ENCODE measurements at places on chromosomes 1 and 21. TPM values are rescaled to one million over a fixed set of nuclear protein-coding genes. Genes with fewer than 3 reads are reported as not detected.

Gene ZNF281
- total RNA-seq, result 48.8 TPM

Gene CFHR5
- total RNA-seq, result not detected

Gene GSTM5
- total RNA-seq, result 5.8 TPM

Gene SLC30A10
- not detected for total RNA-seq

Gene EPS15
- total RNA-seq, result 58.7 TPM

Gene LCE1A
- total RNA-seq, result not detected

Gene PKNOX1
- 16.8 TPM for total RNA-seq

Gene CR1
- under 0.01 TPM for total RNA-seq

Gene FAM43B
- total RNA-seq, result under 0.01 TPM

Gene RORC
- total RNA-seq, result under 0.01 TPM

DNA sequence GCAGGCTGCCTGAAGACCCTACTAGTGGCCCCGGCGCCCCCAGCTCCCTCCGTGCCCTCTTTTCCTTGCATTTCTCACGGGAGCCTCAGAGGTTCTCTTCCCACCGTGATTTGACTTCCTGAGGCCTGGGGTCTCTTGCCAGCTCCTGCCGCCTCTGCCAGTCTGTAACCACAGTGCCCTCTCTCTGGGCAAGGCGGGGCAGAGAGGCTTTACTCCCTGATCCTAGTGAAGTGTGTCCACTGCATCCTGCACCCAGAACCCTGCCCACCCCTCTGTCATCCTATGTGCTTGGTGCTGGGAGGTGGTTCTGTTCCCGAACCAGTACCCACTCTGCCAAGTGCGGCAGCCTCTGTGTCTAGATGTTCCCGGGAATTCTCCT lies 2.4 kb downstream of the ESPN start:
- DNase-seq, result no peak

GRCh38 chr1:92298213-92298572 lies 594 bp downstream of the GLMN start:
- DNase-seq, result no peak

GRCh38 chr1:81808760-81809159 lies 8.0 kb downstream of the ADGRL2 start:
- DNase-seq, result no peak

DNA sequence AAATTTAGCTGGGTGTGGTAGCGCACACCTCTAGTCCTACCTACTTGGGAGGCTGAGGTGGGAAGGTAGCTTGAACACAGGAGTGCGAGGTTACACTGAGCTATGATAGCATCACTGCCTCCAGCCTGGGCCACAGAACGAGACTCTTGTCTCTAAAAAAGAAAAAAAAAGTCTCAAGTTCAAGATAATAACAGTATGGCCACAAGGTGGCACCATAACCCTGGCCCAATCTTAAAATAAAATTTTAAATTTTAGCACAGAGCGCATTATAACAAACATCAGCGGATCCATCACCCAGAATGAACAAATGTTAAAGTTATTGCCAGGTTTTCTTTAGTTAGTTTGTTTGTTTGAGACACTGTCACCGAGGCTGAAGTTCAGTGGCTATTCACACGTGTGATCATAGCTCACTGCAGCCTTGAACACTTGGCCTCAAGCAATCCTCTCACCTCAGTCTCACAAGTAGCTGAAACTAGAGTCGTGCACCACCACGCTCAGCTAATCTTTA lies 2.9 kb upstream of the HTR6 start:
- peak; percentile 61 for DNase-seq

DNA sequence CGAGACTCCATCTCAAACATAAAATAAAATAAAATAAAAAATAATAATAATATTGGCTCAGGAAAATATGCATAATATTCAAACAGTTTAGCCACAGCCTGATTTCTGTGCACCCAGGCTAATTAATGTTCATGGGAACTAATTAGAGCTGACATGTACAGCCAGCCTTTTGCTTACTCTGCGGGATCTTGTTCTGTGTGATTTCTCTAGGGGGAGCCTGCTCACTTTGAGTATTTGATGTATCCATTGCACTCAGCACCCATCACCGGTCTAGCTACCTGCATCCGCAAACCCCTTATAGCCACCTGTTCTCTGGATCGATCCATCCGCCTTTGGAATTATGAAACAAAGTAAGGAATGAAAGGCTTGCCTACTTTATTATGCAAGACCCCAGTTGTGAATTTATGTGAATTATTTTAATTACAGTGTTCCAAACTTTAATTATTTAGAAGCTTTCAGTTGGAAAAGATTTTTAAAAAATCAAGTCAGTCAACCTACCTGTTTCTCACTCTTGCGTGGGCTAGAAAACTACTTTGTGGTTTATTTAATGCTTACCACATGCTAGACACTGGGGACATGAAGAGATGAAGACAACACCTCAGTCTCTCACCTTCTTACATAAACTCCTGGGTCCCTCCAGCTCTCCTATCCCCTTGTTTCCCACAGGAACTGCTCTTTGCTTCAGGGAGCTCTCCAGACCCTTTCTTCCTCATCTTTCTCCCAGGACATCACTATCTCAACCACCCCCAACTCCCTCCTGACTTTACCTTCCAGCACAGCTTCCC lies 25.4 kb downstream of the CFAP57 start:
- DNase-seq, result no peak

DNA sequence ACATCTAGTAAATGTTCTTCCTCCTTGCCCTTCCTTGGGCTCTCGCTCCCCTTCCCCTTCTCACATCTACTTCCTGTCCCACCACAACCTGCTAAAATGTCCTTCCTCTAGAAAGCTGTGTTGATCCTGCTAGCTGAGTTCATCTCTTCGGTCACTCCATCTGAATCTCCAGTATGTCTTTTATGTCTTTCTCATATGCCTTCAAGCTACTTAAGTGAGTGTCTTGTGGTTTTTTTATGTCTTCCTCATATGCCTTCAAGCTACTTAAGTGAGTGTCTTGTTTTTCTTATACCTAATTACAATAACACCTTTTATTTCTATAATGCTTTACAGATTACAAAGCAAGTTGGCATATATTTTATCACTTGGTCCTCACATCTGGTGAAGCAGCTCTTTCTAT lies 33.9 kb downstream of the CSF1 start:
- peak; percentile 23 for DNase-seq

- DNase-seq, result no peak
Measured at GRCh38 chr1:214360116-214360515, 79.2 kb downstream of the SMYD2 start.

GRCh38 chr1:85611856-85612255 lies 31.3 kb downstream of the CCN1 start:
- peak; percentile 99 for DNase-seq

DNA sequence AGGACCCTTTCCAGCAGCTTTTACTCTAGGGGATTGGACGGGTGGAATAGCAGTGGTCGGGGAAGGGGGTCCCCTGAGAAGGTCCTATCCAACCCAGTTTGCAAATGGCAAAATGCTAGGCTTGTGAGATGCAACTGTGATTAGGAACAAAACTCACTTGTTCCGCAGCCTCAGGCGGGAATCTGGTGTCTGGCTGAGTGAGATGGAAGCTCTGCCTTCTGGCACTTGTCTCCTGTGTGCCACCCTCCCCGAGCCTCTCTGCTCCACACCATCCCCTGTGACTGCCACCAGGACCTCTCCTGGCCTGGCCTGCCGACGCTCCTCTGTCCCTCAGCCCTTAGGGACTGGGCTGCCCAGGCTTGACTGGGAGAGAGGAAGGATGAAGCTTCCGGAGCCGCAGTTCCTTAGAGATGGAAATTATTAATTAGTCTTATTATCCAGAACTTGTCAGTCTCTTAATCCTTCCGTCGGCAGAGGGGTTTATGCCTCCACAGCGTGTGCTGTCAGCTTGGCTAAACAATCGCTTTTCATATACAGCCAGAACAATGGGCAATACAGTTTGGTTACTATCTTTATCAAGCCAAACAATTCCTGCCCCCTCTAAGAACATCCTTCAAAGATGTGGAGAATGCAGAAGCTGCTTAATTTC lies 292.8 kb upstream of the VAMP3 start:
- DNase-seq, result no peak

DNA sequence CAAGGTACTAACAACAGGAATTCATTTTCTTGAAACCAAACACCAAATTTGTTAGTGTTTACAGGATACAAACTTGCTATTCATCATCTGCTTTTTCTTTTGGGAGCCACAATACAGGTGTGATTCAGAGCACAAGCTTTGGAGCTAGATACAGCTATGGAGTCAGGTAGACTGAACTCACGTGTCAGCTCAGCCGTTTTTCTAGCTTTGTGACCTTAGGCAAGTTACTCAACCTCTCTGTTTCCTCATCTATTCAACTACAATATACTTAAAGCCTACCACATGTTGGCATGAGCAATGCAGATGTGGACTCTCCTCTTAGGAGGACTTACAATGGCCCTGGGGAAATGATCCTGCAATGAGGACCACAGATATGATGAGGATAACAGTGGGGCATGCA lies 6.3 kb downstream of the HTR1D start:
- no peak for DNase-seq

- DNase-seq, result no peak
Measured at GRCh38 chr1:229287267-229287666, 16.4 kb downstream of the RAB4A start.

DNA sequence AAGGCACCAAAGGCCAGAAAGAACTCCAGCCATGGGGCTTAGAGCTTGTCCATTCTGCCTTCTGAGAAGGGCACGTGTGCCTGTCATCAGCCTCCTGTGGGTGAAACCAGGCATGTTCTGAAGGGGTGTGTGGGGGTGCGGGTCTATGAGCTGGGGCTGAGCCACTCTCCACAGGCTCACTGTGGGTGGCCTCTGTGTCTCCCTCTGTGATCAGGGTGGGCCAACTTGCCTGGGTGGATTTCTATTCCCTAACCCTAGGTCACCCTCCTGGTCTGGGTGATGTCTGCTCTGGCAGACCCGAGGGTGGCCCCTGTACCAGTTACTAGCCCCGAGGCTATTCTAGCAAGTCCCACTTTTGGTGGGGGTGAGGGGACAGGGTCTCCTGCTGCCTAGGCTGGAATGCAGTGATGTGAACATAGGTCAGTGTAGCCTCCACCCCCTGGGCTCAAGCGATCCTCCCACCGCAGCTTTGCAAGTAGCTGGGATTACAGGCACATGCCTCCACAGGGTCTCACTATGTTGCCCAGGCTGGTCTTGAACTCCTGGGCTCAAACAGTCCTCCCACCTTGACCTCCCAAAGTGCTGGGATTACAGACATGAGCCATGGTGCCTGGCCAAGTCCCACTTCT lies 94.4 kb downstream of the TRIM11 start:
- no peak for DNase-seq

- DNase-seq, result no peak
Measured at GRCh38 chr1:96978444-96978843, 256.9 kb downstream of the PTBP2 start.

- peak; percentile 28 for DNase-seq
Measured at GRCh38 chr1:31239653-31240241, at the start of gene NKAIN1. NKAIN1 (minus strand) TSS chr1:31239887; CDS start chr1:31239547, 340 bp downstream.

DNA sequence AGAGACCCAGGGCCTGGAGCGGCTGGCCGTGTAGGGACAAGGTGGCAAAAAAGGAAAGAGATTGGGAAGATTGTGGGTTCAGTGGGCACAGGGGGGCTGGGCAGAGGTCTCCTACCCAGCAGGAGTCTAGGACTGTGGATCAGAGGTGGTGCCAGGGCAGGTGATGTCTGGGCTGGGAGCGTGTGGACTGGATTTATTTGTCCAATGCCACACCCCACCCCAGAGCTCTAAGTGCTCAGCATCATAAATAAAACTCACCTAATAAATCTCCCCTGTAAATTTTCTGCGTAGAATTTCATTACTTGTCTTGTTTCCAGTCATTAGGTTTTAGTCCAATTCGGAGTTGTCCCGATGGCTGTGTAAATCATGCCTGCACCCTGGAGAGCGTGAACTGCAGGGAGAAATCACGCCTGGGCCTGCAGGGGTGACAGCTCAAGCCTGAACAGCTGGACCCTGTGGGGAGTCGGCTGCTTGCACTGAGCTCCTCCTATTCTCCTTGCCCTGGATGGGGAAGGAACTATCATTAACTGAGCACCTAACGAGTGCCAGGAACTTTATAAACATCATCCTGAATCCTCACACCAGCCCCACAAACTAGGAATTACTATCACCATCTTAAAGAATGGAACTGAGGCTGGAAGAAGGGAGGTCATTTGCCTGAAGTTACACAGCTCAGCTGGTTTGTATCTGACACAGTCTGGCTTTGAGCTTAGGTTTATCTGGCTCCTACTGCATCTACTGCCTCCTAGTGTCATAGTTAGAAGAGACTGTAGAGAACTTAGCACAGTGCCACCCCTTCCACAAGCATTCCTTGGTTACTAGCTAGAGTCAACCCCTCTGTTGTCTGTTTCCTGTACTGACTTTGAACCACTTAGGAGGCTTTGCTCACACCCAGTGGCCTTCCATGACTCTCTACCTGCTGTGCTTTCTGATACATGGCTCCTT lies 25.0 kb upstream of the POU3F1 start:
- peak; percentile 44 for DNase-seq

DNA sequence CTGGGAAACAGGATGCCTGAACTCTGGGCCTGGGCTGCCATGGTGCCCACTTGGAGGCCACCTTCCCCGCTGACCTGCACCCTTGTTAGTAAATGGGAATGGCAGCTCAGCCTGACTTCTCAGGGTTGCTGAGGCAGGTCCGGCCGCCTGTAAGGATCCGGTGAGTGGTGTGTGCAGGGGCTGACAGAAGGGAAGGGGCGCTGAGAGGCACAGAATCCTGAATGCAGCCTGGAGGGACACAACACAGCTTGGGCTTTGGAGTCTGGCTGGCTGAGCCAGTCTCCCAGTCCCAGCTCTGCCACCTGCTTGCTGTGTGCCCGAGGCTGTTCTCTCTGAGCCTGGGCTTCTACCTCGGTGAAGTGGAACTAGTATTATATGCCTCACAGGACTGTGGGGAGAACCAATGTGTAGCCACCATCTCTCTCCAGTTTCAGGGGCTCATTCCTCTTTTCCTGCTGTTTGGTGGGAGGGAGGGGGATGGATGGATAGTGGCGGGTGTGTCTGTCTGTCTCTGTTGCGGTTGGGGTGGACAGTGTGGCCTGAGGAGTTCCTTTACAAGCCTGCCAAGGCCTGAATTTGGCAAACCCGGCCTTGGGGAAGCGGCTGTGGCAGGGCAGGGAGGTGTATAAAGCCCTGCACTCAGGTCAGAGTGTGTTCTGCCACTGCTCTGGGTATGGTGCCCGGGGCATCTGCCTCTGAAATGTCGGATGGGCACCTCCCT lies 18.0 kb downstream of the ADORA1 start:
- no peak for DNase-seq

DNA sequence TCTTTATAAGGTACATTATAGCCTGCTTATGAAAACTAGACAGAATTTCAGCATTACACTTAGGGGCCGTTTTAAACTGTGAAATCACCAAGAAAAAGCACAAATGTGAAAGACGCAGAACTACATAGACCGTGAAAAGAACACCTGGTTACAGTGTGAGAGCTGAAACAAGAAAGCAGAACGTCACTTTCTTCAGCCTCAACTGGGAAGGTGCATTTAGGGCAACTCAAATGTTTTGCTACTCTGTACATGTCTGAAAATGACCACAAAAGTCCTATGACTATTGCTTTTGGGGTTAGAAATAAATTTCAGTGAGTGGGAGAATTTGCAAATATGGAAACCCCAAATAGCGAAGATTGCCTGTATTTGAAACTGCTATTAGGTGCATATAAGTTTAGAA lies 268.7 kb downstream of the OLFM3 start:
- DNase-seq, result no peak

- DNase-seq, result no peak
Measured at GRCh38 chr1:21280011-21280471, 10.2 kb downstream of the ECE1 start.

- no peak for DNase-seq
Measured at GRCh38 chr1:214896921-214897320, 185.6 kb upstream of the KCNK2 start.
